Renal cortical epithelial cell (primary cell): ENCODE measurements at places on chromosomes 16 and 17. TPM values are rescaled to one million over a fixed set of nuclear protein-coding genes. Genes with fewer than 3 reads are reported as not detected.

LCAT gene
- total RNA-seq = 2.1 and 5.8 TPM in 2 replicates

SLC2A4 gene
- total RNA-seq = 0.30 and 0.35 TPM in 2 replicates

NXPH3 gene
- 0.10 TPM in 1 of 2 replicates, not detected in the other for total RNA-seq

DNA sequence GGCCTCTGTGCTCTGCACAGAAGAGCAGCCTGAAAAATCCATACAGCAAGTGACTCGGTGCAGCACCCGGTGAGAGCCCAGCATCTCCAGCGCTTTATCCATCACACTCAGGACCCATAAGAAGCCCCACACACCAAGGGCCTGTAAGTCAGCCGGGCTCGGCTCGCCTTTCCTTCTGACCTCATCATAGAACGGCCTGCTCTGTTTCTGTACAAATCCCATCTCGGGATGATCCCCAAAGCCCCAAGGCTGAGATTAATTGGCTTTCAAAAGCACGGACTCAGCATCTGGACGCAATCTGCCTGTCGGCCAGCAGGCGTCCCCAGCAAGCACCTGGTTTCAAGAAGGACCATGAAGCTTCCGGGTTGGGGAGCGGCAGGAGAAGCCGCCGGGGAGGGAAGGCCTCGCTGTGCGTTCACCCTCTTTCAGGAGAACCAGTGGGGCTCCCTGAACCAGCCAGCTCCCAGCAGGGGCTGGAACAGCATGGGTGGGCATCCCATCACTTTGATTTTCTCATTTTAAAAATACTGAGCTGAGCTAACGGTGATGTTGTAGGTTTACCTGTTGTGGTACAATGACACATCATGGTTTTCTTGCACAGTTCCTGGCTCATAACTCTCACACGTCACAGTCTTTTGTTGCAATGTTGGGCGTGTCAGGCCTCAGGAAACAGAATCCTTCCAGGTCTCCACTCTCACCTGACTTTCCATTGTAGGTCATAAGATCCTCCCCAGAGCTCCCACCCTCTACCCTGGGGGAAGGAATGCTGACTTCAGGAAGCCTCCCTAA lies 6.7 kb downstream of the CCDC57 start:
- peak; percentile 83 for DNase-seq

DNA sequence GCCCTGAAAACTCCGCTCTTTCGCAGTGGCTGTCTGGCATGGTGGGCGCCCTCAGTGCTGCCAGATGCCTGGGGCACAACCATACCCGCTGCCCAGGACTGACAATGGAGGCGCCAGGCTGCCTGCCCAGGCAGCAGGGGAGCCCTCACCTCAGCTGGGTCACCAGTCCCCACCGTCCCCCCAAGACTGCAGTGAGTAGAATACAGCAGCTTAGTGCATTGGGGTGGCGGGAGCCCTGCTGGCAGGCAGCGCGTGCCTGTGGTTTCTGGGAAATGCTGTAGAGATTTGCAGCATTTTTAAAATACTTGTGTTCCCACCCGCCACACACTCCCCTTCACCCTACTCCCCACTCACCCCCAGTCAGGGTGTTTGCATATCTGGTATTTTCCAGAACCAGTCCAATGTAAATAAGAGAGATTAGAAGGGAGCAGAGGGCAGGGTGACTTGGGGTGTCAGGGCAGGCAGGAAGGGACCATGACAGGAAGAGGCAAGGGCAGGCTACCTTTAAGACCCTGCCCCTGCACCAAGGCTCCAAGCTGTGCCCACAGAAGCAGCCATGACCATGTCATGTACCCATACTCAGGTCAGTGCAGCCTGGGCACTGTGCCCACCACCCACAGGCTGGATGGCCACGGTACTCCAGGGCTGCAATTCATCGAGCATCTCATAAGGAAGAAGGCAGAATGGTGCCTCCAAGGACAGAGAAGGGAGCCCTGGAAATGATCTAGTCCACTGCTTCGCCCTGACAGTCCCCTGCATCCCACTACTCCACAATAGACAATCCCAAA lies 21.5 kb downstream of the MYO18A start:
- peak; percentile 69 for DNase-seq

DNA sequence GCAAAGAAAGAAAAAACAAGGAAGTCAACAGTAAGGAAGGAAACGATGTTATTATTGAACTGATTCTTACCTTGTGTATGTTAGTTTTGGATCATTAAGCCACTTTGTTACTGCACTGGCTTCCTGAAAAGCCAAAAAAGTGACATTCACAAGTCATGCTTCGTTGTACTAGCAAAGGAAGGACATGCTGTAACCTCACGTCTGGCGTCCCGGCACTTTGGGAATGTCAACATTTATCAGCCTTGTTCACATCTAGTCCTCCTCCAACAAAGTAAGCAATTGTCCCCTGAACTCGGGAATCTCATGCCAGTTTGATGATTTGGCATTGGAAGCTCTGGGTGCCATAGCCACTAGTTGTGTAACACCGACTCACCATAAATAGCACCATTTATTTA lies 731 bp upstream of the MKS1 start:
- DNase-seq = no peak
